Activated CD4-positive, alpha-beta T cell treated with anti-CD3 and anti-CD28 coated beads, Interleukin-2, amount 50 U/mL, for 24 hours (primary cell): ENCODE measurements at places on chromosomes 2 and 18.

DNA sequence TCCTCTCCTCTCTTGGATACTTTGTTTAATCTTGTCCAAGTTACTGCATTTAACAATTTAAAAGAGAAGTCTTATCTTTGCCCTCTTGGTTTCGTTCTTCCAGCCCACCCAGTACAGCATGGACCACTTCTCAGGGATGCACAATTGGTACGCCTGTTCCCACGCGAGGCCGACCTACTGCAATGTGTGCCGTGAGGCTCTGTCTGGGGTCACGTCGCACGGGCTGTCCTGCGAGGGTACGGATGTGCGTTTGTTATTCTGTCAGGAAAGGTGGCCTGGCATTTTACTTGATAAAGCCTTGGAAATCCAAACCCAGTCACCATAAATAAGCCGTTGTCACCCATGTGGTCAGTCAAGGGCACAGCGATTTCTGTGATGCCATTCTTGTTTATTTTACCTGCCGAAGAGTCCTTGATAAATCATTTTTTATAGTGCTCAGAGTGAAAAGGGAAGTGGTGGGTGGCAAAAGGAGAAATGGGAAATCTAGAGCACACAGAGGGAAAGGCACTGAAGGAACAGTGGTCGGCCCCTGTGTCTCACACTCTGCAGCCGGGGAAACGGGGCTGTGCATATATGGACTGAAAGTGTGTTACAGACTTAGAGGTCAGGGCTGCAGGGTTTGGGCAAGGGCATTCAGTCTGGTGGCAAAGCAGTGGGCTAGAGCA, 80.5 kb downstream of the DGKD start:
- no peak for DNase-seq

- no peak for DNase-seq
Observed at GRCh38 chr2:240603846-240604245, 17.3 kb downstream of the CAPN10 start.

GRCh38 chr18:62603211-62603610, 80.4 kb downstream of the ZCCHC2 start:
- no peak for DNase-seq

DNA sequence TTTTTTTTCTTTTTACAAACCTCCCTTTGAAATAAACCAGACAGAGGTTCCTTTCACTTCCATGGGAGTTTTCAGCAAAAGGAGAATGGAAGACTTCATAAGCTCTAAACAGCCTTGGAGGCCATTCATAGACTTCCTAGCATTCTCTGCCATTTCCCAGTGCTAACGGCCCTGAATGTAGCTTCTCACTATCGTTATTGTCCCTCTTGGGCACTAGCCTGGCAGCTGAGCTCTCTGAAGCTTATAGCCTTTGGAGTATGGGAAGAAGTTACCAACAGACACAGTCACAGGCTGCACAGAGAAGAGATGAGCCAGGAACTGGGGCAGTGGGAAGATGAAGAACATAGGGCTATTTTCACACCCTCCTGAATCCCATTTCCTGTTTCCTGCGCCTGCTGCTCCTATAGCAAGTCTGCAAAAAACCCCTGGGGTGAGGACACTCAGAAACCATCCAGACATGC, 29.1 kb upstream of the EPC2 start:
- DNase-seq = no peak
